ENCODE measurements at places on chromosomes 2 and 18.
A peak's percentile ranks its signal among the peaks of the same experiment; 100 is the strongest.

GRCh38 chr2:47309952-47310800, 92.8 kb upstream of the MSH2 start:
- DNase-seq: peak; percentile 43

GRCh38 chr2:168091986-168092385, 155.4 kb downstream of the STK39 start:
- DNase-seq: no peak

- DNase-seq: no peak
Observed at GRCh38 chr2:174554529-174555150, 43.0 kb downstream of the WIPF1 start.

- no peak for DNase-seq
Observed at GRCh38 chr2:86794861-86795260, 4.1 kb upstream of the CD8A start.

DNA sequence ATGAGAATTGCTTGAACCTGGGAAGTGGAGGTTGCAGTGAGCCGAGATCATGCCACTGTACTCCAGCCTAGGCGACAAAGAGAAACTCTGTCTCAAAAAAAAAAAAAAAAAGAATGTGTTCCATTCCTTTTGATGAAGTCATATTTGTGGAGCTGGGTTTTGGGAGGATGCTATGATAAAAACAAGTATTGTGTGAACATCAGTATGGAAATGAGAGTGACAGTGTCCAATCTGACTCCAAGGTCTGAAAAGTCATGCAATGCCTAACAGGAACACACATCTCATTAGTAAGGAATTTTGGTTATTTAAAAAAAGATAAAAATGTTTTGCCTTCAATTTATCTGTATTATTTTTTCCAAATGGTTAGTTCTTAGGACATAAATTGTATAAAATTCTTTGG, 11.8 kb downstream of the GCFC2 start:
- no peak for DNase-seq

GRCh38 chr18:40980171-40980570, 974.9 kb upstream of the PIK3C3 start:
- no peak for DNase-seq

DNA sequence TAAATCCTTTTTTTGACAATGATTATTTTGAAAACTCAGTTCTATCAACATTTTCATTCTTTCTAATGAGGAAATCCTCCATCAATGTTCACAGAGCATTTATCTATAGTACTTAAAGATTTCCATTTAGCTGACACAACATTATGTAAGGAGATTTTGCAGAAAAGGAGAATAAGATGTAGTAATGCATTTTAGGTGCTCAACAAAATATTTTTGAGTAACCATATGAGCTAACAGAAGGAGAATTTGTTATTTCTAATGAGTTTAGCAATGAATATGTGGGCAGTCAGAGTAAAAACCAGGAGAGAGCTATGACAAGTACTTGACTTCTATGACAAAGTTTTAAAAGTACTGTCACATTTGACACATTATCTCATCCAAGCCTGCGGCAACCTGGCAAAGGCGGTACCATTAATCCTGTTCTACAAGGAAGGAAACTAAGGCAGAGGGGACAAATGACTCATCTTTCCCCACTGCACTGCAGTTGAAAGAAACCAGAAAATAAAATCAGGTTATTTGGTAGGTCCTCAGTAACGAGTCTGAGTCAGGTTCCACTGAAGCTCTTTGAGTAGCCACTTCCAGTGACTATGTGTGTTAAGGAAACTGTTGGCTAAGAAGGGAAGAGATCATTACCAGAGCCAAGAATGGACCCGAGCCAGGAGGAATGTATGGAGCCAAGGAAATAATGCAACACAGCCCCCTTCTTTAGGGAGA, 134.1 kb upstream of the ITGB6 start:
- peak; percentile 82 for DNase-seq

DNA sequence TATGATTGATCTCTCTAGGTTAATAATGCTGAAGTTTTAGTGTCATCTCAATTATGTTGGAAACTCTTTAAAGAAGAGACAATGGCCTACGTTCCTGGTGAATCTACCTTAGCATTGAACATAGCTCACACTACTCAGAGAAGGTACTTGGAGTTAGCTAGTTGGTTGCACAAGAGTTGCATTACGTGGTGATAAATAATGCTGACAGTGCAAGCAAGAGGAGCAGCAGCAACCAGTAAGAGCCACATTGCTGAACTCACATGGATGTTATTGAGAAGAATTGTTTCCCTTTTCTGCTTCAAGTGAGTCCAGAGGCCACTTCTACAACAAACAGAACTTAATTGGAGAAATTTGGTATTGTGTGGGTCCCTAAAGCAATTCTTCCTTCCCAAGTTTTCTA, 737.1 kb downstream of the TDRD15 start:
- DNase-seq: no peak

DNA sequence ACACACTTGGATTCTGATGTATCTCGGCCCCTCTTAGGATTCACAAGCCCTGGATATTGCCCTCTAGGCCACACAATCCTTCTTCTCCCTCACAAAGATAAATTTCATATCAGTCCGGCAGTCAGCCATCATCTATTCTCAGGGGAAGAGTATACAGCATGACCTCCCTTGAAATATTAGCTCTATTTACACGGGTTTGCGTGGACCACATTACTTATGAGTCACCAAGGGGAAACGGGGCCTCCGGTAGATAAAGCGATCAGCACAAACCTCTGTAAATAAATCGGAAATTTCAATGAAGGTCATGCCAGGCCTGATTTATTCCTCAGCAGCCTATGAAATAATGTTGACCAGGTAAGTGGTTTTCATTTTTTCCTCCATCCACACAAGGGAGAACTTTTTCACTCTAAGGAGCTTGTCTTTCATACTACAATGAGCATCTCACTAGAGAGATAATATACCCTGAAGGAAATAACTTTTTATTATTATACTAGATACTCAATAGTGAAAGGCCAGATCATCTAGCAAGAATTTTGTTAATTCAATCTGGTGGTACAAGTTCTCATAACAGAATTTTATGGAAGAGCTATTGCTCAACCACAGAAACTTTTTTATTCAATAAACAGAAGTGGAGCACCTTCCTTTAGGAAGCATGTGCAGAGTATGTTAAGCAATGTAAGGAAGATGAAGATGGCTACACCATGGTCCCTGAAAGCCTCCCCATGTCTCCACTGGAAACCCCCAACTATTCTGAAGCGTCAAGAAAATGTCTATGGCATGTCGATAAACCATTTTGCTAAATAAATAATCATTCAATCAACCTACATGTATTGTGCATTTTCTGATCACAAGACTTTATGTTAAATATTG, 125.2 kb upstream of the PIK3C3 start:
- DNase-seq: no peak

DNA sequence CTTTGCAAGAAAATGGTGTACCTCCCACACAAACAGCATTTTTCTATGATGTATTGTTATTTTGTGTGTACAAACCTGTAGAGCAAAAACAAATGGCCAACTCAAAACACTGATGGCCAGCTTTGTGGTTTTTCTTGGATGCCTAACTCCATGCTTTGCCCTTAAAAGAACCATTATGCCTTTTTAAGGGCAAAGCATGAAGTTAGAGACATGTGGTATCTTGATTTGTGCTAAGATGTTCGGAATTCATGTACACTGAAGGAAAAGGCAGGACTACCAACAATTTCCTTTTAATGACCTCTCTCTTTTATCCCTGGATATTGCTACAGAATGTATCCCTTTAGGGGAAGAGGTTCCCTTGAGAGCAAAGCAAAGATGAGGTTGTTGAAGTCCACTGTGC, 273.6 kb downstream of the SCG2 start:
- DNase-seq: no peak

- peak; percentile 47 for DNase-seq
Observed at GRCh38 chr2:154375579-154375931, 322.9 kb upstream of the KCNJ3 start.

- DNase-seq: no peak
Observed at GRCh38 chr2:58376592-58376991, 135.5 kb upstream of the FANCL start.

All from fibroblast of skin of abdomen (primary cell).